ENCODE measurements at places on chromosomes 3 and 15.

- peak; percentile 46 for DNase-seq
Measured at GRCh38 chr3:32297366-32297765, 58.9 kb downstream of the CMTM8 start.

DNA sequence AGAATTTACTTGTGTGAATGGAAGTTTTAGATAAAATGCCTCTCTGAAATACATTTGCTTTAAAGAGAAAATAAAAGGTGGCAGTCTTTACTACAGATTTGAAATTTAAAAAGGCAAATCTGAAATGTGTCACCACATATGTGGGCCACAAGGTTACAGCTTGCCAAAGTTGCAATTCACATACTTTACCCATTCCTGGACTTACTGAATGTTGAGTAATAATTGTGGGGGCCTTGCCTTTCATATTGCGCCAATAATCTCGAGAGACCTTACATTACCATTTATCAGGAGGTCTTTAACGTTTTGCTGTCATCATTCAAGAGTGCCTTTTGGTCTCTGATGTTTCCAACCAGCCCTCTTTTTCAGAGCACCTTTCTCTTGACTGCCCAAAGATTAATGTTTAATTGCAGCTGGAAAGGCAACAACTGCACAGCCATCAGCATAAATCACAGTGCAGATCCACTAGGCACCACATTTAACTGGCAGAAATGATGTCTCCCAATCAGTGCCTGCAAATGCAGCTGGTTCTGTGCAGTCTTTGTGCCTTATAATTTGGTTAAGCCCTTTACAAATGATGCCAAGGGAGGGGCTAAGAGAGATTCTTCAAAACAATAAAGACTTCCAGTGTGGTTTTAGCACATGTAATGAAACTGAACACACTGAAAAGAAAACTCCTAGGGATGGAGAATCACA, 206.8 kb downstream of the MAGI1 start:
- no peak for DNase-seq

DNA sequence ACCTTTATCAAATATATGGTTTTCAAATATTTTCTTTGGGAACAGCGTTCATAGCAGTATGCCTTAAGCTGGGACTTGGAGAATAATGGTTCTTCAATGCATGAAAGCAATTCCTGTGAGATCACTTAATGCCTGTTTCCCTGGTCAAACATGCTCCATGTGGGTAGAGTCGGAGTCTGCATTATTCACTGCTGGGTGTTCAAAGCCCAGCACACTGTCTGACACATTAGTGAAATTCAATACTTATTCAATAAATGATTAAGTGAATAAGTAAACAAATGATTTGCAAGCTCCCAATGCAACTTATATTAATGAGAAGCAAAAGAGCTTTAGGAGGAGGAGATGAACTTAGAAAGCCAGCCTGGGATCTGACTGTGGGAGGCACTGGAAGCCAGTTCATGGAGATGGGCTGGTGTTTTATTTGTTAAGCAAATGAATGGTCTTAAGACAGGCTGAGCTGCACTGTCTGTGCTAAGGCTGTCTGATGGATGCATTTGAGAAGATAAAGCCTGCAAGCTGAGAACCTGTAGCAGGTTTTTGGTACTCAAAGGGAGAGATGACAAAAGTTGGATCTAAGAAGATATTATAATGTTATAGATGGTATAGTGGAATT, 490.8 kb downstream of the MCTP2 start:
- no peak for DNase-seq

DNA sequence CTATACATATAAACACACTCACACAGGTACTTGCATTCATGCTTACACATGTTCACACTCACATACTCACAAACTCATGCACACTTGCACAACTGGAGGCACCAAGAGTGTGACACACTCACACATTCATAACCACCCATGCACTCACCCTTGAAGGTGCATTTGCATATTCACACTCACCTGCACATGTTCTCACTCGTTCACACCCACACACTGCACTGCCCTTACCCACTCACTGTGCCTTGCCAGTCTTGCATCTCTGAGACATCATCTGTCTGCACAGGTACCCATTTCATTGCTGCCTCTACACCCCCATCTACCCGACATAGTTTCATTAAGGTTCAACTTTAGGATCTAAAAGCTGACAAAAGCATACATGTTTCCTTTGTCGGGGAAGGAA, 95.8 kb downstream of the OSBPL10 start:
- DNase-seq: no peak

GRCh38 chr15:70892002-70892911, at the start of the genes LRRC49 and THAP10:
LRRC49 (plus strand) TSS chr15:70892826; CDS start chr15:70892895, 69 bp downstream.
THAP10 (minus strand) TSS chr15:70892433; CDS start chr15:70892272, 161 bp downstream.
- DNase-seq: peak; percentile 69

- peak; percentile 48 for DNase-seq
Measured at GRCh38 chr3:194632809-194633348, 340 bp downstream of the TMEM44 start.

GRCh38 chr3:24086206-24086605, 141.1 kb downstream of the NR1D2 start:
- no peak for DNase-seq

- no peak for DNase-seq
Measured at GRCh38 chr3:40299721-40300335, 9.7 kb upstream of the EIF1B start.

DNA sequence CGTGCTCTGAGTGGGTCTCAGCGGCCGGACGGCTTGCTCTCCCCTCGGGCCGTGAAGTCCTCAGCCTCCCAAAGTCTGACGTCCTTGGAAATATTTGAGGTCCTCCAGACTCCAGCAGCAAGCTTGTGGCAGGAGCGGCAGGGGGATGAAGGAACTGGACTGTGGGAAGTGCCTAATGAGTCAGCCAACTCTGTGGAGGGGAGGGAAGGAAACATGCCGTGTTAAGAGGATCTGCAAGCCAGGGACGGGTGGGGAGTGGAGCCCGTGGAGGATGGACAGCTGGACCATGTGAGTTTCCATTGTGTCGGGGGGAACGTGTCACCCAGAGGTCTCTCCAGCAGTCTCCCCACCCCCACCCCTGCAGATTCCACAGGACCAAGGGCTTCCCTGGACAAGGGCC, 39.4 kb upstream of the IDH2 start:
- DNase-seq: no peak

DNA sequence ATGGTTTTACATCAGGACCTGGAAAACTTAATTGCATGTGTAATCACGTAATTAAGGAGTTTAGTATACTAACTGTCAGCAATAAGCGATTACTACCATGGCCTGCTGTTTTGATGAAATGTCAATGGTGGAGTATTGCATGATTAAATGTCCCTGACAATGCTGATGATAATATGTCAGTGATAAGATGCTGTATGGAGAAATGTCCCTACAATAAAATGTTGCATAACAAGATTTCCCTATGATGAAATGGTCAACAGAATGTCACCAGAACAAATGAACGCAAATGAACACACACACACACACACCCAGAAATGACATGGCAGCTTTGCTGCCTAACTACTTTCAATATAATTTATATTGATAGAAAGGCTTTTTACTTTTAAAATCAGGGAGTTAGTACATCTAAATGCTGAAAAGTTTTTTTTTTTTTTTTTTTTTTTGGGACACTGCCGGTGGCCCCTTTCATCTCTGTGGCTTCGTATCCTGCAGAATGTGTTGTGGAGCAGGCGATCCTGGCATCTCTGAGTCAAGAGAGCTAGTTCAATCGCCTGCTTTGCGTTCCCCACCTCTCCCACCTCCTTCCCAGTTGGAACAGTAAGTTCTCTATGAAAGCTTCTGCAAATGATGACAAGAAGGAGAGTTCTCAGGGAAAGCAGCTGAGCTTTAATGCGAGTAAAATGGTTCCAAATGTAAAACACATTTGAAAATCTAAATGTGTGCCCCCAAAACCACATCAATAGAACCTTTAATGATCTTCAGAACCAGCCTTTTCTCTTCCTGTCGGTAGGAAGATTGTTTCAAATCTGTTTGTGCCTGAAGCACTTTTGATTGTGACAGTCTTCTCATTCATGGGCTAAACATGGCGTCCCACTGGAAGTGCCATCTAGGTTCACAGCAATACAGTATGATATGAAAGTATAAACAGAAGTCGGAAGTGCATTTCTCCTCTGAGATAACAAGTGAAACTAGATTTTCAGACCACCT, 170.1 kb upstream of the GBE1 start:
- no peak for DNase-seq

DNA sequence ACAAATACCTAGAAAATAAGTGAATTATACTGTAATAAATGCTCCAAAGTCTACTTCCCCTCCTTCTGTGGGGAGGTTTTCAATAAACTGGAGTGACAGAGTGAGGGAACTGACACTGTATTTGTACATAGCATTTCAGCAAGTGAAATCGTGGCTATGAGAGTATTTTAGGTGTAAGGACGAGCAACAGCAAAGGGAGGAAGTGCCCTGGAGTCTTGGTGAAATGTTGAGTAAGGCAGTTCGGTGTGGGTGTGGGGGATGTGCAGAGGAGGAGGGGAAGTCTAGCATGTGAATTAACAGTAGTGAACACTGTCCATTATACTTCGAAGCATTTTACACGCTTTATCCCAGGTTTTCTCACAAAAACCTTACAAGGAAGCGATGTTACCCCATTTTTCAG, 18.1 kb upstream of the P2RY13 start:
- no peak for DNase-seq

DNA sequence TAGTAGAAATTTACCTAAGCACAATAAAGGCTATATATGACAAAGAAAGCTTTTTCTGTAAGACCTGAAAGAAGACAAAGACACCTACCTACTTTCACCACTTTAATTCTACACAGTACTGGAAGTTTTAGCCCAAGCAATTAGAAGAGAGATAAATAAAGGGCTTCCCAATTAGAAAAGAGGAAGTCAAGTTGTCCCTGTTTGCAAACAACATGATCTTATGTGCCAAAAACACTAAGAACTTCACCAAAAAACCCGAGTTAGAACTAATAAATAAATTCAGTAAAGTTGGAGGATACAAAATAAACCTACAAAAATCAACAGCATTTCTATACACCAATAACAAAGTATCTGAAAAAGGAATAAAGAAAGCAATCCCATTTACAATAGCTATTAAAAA, 190.9 kb downstream of the NR2F2 start:
- no peak for DNase-seq

- no peak for DNase-seq
Measured at GRCh38 chr15:57662802-57663201, 43.7 kb upstream of the POLR2M start.

GRCh38 chr3:72238010-72238691, 453.2 kb upstream of the PROK2 start:
- no peak for DNase-seq

GRCh38 chr3:118298133-118298532, 736.5 kb downstream of the IGSF11 start:
- DNase-seq: no peak

- DNase-seq: no peak
Measured at GRCh38 chr3:141471160-141471559, 15.7 kb upstream of the RASA2 start.

DNA sequence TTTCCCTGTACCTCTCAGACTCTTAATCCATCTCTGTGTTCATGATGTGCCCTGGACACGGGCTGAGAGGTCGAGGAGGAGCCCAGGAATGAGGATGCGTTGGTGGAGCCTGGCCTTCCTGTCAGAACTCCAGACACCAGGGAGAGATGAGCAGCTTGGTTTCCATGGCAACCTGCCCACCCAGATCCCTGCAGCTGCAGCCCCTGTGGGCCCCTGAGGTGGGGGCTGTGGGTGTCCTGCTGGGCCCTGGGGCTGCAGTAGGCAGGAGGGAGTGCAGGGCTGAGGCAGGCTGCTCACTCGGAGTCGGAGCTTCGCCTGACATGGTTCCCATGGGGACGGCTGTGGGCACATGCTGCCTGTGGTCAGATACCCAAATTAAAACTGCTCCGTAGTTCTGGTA, 7.7 kb upstream of the SCN10A start:
- DNase-seq: no peak

- DNase-seq: no peak
Measured at GRCh38 chr3:88150806-88151205, 1.0 kb downstream of the C3orf38 start.

GRCh38 chr3:37712918-37713817, 148.5 kb upstream of the CTDSPL start:
- DNase-seq: no peak

DNA sequence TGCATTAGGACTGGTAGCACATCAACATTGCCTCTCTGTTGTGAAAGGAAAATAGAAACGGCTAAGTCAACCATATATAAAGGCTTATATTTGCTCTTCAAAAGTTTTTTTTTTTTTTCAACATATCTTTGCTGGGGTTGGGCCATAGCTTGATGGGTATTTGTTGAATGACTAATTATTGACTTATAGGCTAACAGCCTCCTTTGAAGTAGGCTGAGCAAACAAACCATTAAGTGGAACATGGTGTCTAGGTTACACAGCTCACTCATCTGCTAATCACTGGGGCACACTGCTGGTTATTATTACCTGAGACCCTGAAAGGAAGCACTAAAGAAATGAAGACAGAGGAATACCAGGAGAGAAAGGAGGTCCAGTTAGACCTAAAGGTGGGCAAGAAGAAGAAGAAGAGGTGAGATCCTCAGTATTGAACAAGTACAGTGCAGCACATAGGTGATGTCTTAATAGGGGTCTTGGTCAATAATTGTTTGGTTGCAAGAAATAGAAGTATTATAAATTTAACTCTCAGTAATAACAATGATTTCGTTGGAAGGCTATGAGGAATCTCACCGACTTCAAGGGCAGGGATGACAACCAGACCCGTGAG, 139.4 kb downstream of the RPLP1 start:
- DNase-seq: no peak

GRCh38 chr15:67575039-67575502, 32.6 kb downstream of the MAP2K5 start:
- DNase-seq: no peak

DNA sequence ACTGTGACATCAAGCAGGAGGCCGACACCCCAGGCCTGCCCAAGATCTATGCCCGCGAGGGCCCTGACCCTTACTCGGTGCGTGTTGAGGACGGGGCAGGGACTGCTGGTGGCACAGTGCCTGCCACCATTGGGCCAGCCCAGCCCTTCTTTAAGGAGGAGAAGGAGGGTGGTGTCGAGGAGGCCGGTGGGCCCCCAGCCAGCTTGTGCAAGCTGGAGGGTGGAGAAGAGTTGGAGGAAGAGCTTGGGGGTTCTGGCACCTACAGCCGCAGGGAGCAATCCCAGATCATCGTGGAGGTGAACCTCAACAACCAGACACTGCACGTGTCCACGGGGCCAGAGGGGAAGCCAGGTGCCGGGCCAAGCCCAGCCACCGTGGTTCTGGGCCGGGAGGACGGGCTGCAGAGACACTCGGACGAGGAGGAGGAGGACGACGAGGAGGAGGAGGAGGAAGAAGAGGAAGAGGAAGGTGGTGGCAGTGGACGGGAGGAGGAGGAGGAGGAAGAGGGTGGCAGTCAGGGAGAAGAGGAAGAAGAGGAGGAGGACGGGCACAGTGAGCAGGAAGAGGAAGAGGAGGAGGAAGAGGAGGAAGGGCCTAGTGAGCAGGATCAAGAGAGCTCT, 5.4 kb downstream of the ZBTB47 start:
- no peak for DNase-seq

GRCh38 chr3:176785171-176785570, 412.1 kb downstream of the TBL1XR1 start:
- DNase-seq: no peak

DNA sequence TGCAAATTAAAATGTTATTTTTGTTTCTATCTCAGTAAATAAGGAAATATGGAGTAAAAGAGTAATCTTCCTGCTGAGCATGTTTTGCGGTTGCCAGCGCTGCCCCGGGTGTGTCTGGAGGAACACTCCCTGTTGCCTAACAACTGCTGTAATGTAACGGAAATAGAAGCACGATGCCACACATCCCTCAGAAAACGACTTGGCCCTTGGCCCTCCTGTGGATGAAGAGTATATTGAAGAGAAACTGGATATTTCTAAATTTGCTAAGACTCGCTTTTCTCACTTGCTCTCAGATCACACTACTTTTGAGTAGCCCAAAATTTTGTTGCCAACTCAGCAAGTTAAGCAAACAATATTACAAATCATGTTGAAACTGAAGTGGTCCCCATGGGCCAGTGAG, 18.9 kb downstream of the CX3CR1 start:
- DNase-seq: peak; percentile 55
